ENCODE measurements at places on chromosomes 11 and 22.
A peak's percentile ranks its signal among the peaks of the same experiment; 100 is the strongest.

DNA sequence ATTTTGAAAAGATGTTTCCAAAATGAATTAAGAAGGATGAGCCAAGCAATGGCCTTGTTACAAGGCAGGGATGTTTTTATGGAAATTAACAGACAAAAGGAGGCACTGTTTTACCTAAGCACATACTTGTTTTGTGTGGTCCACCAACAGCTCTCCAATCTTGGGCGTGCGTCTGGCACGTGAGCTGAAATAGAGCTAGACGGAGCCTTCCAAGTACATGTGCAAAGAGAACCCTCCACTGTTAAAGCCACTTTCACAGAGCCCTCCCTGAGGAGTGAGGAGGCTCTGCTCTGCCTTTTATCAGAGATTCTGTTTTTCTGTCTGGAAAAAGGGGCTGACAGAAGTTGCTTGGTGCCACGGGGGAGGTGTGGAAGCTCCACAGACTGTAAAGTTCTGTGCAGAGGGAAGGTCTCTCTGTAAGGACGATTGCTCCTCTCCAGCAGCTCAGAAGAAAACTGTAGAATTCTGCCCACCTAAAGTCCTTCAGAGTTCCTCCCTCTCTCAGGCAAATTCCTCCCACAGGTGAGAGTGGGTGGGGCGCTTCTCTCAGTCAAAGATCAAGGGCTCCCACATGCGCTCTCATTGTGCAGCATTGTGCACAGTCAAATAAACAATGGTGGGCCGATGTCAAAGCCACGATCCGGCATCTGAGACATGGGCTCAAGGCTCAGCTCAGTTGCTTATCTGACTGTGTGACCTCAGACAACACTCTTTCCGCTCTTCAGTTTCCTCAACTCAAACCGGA, 92.6 kb upstream of the CSNK2A3 start:
- no peak for DNase-seq

- no peak for DNase-seq
These were observed 399.3 kb downstream of the OPCML start for GRCh38 chr11:133133050-133133449.

- no peak for DNase-seq
These were observed 36.8 kb upstream of the ADORA2A start for GRCh38 chr22:24390576-24390975.

- no peak for DNase-seq
These were observed 13.2 kb upstream of the SHANK2 start for GRCh38 chr11:71265559-71266092.

DNA sequence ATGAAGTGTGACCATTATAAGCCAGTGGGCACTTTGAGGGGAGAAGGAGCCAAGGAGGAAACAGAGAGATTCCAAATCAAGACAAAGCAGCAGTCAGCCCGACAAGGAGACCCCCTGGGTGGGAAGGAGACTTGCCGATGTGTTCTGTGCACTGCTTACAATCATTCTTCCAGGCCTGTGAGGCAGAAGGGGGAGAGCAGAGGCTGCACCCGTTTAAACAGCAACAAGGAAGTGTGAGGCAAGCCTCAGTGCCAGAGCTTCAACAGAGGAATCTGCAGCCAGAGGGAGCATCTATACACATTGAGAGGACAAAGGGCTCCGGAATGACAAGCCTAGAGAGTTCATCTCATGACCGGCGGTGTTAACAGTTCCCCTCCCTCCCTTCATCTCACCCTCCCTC, 121.1 kb downstream of the NXPE2 start:
- DNase-seq = no peak

GRCh38 chr11:119797736-119798135, 68.7 kb upstream of the NECTIN1 start:
- DNase-seq = peak; percentile 36
